ENCODE measurements at places on chromosomes 16 and 17.

GRCh38 chr17:63153488-63153887 is 187.5 kb downstream of the TANC2 start:
- DNase-seq = no peak

GRCh38 chr17:80270836-80271235 is 10.2 kb downstream of the RNF213 start:
- DNase-seq = no peak

- no peak for DNase-seq
Observed at GRCh38 chr17:57461082-57461481, 204.8 kb downstream of the MSI2 start.

GRCh38 chr16:324451-325334 is 27.8 kb downstream of the AXIN1 start:
- DNase-seq = no peak

GRCh38 chr17:16977932-16978331 is 6.0 kb upstream of the TNFRSF13B start:
- DNase-seq = peak; percentile 51
